GM23248 (cell line): ENCODE measurements at places on chromosomes 6 and 20.

GRCh38 chr6:29705389-29706231, 17.6 kb upstream of the HLA-F start:
- DNase-seq: peak; percentile 72

GRCh38 chr6:50062051-50062450, 12.3 kb upstream of the DEFB112 start:
- DNase-seq: peak; percentile 2

- DNase-seq: no peak
Measured at GRCh38 chr20:25476106-25477013, 68.9 kb downstream of the GINS1 start.

DNA sequence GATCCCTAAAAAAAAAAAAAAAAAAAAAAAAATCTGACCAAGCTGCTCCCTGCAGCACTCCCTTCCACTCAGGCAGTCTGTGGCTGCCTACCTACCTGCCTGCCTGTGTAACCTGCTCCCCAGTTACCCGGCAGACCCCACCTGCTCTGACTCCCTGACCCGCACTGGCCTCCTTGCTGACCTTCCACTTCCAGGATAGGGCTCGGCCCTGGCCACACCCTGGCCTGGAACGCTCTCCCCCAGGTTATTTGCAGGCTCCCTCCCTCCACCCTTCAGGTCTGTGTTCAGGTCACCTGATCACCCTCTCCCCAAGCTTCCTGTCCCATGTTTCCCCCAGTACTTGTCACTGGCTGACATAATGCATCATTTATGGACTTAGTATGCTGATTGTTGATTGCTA, 134.3 kb downstream of the SLC23A2 start:
- DNase-seq: no peak

DNA sequence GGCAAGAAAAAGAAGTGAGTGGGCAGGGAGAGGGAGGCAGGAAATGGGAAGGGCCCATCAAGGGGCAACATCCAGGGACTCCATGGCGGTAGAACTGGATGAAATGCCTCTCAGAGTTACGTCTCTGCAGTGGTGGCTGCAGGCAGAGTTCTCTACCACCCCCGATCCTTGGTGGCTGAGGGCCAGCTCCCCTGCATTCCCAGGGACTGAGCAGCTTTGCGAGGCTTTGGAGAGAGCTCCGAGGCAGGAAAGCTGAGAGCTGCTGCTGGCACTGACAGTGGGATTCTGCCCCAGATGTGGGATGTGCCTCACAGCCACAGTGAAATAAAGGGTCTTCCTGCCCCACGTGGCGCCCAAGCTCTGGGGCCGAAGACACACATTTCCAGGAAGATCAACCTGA, 236.6 kb downstream of the SLC24A3 start:
- DNase-seq: no peak

- peak; percentile 89 for DNase-seq
Measured at GRCh38 chr6:111997078-111997852, 56.6 kb upstream of the CCN6 start.

GRCh38 chr20:2820896-2821869, 5.0 kb downstream of the TMEM239 start:
- DNase-seq: no peak

- DNase-seq: no peak
Measured at GRCh38 chr6:70388814-70389213, 24.5 kb upstream of the FAM135A start.

- DNase-seq: no peak
Measured at GRCh38 chr20:37929683-37930014, 26.7 kb downstream of the VSTM2L start.

- DNase-seq: peak; percentile 87
Measured at GRCh38 chr6:52590152-52590891, 13.5 kb upstream of the TRAM2 start.

- no peak for DNase-seq
Measured at GRCh38 chr20:48531505-48531904, 296.3 kb downstream of the PREX1 start.

GRCh38 chr20:57476084-57476526, 48.8 kb downstream of the CTCFL start:
- no peak for DNase-seq

DNA sequence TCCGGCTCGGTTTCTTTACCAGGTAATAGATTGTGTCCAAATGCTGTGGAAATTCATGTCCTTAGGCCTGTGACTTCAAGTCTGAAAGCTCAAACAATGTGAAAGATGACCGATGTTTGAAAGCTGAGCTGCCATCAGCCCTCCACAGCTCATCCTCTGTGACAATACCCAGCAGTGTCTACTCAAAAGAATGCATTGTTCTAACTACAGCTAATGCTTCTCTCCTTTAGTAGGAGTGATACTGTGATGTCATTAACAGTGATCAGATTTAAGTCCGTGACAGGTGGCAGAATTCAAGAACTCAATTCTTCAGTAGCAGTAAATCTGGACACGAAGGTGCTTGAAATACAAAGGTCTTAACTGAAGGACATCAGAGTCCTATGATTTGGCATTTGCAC, 97.3 kb downstream of the RCAN2 start:
- no peak for DNase-seq

DNA sequence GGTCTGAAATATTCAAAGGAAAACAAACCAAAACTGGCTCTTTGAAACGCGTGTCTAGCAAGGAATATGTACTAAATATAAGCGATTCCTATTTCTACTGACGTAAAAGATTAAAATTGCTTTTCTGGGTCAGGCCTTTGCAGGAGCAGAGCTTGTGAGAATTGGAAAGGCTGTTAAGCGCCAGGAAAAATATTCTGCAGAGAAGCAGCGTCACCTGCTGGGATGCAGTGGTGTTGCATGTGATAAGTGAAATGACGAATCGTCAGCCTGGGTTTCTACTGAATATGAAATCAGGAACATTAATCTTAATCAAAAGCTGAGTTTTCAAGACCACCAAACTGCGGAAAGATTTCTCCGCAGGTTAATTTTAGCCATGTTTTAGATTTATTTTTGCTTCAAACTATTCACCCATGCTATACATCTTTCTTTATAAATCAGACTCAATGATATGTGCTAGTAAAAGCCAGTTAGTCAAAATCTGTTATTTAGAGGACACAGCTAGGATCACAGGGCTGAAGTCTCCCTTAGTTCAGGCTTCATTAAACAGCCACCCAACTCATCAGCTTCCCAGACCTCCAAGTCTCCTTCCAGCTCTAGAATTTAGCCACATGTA, 67.4 kb downstream of the ALDH8A1 start:
- peak; percentile 73 for DNase-seq

DNA sequence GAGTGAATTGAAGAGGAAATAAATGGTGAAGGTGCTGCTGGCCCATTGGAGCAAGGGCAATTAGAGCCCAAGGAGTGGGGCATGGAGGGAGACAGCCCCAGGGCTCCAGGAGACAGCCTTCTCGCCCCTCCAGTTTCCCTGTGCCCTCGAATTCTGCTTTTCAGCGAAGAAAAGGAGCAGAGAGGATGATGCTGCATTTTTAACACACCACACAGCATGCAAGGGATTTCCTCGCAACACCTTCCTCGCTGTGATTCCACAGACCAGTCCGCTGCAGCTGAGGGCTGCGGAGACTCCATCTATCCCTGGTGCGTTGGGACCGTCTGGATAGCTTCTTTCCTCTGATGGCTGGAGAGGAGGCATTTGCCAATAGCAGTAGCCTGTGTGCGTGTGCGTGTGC, 41.7 kb downstream of the PTCHD4 start:
- DNase-seq: peak; percentile 25

DNA sequence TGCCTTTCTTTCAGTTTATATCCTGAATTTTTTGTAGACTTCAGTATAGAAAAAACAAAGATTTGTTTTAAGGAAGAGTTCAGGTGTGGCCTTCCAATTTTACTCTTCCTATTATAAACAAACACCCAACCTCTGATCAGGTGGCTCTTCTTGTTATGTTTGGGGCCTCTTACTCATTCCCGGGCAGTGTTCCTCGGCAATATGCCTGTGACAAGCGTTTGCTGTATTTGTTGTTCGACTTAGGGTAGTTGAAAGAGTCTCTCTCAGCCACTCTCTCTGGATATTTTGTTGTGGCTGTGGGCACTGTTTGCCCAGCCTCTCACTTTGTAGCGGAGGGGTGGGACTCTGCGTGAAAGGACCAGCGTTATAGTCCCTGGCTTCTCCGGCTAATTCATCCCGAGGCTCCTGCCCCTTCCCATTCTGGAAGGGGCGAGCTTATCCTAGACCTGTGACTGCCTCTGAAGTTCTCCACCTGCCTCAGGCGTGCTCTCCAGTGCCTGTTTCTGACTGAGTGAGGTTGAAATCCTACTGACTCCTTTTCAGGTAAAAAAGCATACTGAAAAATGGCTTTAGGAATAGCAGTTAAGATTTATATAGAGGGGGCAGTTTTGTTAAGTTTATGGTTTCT, 97.4 kb downstream of the PLCB4 start:
- DNase-seq: no peak

DNA sequence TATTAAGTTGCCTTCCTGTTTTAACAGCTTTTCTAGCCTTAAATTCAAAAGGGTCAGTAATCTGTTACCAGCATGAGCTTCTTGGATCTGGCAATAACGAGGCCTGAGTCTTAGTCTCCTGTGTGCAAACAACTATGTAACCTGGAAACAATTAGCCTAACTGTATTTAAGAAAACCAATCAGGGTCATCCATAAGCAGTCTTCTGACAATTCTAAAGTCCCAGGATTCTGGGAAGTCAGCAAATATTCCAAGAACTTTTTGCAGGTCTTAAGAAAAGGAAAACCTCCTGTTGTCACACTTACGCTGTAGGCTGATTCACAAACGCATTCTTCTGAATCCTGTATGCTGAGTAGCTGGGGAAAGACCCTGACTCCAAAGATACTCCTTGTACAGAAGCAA, 90.4 kb downstream of the COL12A1 start:
- no peak for DNase-seq

GRCh38 chr20:9613871-9614270, 99.5 kb downstream of the LAMP5 start:
- DNase-seq: no peak

DNA sequence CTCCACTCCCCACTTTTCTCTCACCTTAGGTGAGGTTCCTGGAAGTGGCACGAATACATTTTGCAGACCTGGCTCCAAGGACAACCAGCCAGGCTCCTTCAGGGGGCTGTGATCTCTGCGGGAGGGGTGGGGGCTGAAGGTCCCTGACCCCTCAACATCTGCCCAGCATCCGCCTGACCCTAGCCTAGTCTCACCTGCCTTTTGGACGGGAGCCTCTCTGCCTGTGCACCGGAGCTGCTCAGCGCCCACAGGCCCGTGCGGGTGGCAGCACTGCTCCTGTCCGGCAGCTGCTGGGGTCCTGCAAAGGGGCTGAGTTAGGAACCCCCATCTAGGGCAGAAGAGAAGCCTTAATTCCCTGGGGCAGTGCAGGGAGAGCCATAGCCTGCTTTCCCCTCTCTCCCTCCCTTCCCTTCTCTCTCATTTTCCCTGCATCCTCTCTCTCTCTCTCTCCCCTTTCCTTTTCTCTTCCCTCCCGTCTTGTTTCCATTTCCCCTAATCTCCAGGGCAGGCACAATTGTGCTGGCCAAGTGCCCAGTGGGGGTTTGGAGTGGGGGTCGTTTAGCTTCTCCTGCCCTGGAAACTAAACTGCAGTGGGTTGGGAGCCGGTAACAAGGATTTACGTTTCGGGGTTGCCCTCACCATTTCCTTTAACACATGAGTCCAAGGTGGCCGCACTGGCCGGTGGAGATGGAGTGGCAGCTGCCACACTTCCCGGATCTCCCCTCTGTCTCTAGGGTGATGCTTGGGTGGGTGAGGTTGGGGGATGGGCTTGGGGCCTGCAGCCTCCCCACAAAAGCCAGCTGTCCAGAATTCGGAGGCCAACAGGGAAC, 54.1 kb downstream of the CTCFL start:
- no peak for DNase-seq

- peak; percentile 67 for DNase-seq
Measured at GRCh38 chr6:14728396-14729024, 517.4 kb upstream of the JARID2 start.
